Thoracic aorta (tissue), 2 donors: ENCODE measurements at places on chromosomes 16 and 17. TPM values are rescaled to one million over a fixed set of nuclear protein-coding genes. Genes with fewer than 3 reads are reported as not detected.
A peak's percentile ranks its signal among the peaks of the same experiment; 100 is the strongest.

- no peak for DNase-seq
Measured at GRCh38 chr16:69924041-69924775, 26.9 kb upstream of the CLEC18A start.

DNA sequence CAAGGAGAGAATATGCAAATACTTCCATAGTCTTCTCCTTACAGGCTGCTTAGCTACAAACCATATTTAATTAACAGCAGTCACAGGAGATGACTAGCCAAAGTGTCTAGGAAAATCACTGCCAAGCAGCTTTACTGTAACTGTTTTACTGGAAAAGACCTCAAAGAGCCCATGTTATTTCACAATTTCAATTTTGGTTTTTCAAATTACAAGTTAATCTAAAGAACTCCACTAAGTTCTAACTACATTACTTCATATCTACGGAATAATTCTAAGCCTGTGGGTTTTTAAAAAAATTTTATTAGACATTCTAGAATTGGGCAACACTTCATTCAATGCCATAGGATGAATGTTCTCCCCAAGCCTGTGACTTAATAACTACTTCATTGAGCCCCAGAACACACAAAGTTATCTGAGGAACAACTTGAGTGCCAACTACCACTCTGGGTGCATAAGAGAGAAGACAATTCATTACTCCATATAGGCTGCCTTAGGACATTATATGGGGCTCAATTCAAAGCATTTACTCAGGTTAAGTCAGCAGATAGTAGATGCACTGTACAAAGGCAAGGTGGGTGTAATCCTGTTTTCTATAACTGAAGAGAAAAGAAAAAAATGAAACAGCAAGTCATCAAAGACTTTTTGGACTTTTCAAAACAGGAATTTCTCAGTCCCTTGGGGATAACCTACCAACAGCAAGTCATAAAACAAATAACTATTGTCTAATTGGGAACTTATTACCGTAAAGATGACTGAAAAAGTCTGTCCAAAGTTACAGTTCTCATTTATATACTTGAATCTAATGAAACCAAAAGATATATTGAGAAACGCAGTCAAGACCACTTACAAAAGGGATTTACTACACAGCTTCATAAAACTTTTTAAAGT is 33.0 kb downstream of the STAT3 start:
- no peak for DNase-seq

Gene CEP112
- 19.0 TPM for total RNA-seq

GRCh38 chr16:70746708-70747424 is 54.1 kb downstream of the VAC14 start:
- peak; percentile 64 for DNase-seq

GRCh38 chr17:5184288-5184687 is 7.4 kb downstream of the ZNF594 start:
- DNase-seq = no peak

GRCh38 chr17:76701471-76701967 is 9.2 kb downstream of the MXRA7 start:
- DNase-seq = no peak

Gene NPIPA5
- total RNA-seq = 5.4 TPM

- DNase-seq = no peak
Measured at GRCh38 chr16:56370185-56370874, 55.0 kb downstream of the AMFR start.

Gene INTS2
- total RNA-seq = 19.8 TPM

- DNase-seq = no peak
Measured at GRCh38 chr17:79114458-79115301, 40.1 kb downstream of the ENGASE start.

DNA sequence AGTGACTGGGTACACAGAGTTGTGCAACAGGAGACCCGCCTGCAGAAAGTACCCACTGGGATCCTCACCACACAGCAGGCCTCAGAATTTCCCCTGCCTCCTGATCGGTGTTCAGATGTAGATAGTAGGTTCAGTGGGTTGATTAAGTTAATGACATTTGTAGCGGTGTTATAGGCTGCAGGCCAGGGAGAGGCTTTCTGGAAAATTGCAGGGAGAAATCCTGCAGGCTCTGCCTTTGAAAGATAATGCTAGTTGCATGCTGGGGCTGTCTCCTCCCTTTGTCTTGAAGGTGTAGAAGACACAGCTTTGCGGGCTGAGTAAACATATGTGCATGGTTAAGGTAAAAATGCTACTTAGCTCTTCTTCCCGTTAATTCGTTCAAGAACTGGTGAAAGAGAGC is 406.3 kb upstream of the RBFOX1 start:
- DNase-seq = no peak

GRCh38 chr17:56125830-56126819 is 27.1 kb upstream of the ANKFN1 start:
- no peak for DNase-seq

Gene CD300H
- not detected for total RNA-seq

Gene CDH3
- total RNA-seq = not detected

Gene UMOD
- not detected for total RNA-seq

Gene HSPB9
- total RNA-seq = not detected

Gene KRT33B
- total RNA-seq = not detected

Gene ADAM11
- 0.41 TPM for total RNA-seq

Gene CACNG1
- not detected for total RNA-seq

Gene LLGL2
- 20.0 TPM for total RNA-seq

Gene CPHXL2
- total RNA-seq = not detected
